CD4-positive, alpha-beta T cell (primary cell): ENCODE measurements at places on chromosomes 7 and 10.

DNA sequence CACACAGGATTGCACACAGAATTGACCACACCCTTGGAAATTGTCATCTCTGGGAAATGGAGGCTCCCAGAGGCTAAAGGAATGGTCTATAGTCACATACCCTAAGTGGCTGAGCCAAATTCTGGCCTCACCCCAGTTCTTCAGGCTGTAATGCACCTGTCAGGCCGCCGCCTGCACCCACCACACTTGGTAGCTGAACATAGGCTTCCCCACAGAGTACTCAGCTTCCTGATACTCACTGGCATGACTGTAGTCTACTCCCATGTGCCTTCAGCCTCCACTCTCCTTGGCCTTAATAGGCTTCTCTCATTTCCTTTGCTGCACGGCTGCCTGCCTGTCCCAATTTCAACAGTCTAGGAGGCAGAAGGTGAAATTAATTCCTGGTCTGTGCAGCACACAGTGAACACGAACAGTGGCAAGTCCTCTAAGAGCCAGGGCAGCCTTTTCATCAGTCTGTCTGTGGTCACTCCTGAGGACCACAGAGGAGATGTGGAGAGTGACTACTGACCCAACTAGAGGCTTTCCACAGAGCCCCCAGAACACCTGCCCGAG, 42.5 kb downstream of the NUDCD3 start:
- DNase-seq: no peak

- DNase-seq: no peak
These were observed at the start of gene KIAA1217 for GRCh38 chr10:24208661-24209431. Gene KIAA1217 (plus strand): TSS chr10:24209138. CDS start chr10:24209194, 56 bp downstream.

- no peak for DNase-seq
These were observed 2.8 kb downstream of the BCAP29 start for GRCh38 chr7:107582875-107583274.

DNA sequence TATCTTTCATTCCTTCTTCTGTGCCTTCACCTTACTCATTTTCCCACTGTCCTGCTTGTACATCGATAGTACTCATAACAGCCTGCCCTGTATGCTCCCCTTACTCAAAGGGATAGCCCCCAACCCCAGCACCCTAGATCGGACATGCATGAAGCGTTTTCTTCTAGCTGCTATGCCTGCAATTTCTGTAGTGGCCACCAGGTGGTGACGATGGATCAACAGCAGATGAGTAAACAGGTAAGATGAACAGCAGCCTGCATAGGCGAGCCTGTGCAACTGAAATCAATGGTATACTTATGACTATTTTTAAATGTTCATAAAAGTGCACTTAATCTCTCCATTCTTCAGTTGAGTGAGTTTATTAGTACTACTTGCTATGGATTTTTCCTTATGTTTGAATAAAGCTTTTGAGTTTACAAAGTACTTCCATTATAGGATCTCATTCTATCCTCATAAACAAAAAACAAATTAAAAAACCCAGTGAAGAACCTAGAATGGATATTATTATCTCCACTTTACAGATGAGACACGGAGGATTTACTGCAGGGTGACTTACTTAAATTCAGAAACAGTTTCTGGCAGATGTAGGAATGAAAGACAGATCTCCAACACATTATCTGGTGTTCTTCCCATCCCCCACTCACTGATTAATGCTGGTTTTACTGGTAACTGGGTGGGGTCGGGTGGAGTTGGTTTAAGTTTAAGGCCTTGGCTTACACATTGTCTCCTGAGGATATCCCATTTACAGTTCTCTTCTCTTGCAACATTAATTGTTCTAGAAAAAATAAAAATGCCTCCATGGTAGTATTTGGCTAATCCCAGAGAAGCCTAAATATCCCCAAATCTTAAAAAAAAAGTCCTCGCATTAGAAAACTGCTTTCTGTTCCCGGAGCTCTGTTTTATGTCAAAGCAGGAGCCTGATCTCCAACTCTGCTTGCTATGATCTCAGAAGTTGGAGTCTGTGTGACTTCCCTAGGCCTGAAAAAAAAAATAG, 222.1 kb downstream of the GLI3 start:
- no peak for DNase-seq

- no peak for DNase-seq
These were observed 530.2 kb upstream of the FZD8 start for GRCh38 chr10:36171953-36172940.

DNA sequence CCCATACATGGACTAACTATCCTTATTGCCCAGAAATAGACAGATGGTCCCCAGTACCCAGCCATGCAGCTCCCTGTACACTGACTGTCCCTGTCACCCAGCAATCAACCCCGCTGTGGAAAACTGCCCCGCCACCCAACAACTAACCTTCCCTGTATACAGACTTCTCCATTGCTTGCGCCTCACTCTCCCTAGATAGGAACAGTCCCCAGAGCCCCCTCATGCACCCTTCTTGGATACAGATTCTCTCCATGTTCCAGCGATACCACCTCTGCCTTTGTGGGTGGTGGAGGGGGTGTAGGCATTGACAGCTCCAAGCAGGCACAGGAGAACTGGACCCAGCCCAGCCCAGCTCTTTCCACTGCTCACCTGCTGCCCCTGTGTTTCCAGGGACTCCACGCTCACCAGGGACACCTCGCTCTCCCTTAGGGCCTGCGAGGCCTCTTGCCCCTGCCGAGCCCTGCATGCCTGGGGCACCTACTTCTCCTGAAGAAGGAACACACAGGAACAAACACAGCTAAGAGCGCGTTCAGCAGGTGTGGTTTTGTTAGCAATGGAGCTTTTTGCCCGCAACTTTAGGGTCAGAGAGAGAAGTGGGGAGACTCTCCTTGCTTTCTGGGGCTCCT, 7.2 kb downstream of the SFTPD start:
- no peak for DNase-seq

DNA sequence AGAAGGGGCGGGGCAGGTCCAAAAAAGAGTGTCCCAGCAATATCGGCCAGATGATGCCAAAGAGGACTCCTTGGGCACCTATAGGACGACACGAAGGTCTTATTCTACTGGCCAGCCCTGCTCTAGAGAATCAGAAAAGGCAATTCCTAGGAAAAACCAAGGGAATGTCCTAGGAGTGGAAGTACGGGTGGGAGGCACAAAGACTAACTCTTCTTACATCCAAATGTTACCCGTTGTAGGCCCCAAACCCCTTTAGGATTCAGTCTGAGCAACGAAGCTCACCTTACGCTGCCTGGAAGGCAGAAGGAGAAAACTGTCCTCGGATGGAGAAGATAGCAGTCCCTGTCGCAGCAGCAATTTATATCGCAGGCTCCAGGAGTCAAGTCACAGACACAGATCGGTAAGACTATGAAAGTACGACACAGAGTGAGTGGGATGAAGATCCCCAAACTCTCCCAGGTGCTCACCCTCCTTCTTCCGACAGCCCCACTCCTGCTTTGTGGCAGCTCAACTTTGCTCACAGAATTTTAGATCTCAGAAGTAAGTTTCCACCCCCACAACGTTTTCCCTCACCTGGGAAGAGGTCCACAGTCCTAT, 558 bp downstream of the TCTN3 start:
- no peak for DNase-seq

DNA sequence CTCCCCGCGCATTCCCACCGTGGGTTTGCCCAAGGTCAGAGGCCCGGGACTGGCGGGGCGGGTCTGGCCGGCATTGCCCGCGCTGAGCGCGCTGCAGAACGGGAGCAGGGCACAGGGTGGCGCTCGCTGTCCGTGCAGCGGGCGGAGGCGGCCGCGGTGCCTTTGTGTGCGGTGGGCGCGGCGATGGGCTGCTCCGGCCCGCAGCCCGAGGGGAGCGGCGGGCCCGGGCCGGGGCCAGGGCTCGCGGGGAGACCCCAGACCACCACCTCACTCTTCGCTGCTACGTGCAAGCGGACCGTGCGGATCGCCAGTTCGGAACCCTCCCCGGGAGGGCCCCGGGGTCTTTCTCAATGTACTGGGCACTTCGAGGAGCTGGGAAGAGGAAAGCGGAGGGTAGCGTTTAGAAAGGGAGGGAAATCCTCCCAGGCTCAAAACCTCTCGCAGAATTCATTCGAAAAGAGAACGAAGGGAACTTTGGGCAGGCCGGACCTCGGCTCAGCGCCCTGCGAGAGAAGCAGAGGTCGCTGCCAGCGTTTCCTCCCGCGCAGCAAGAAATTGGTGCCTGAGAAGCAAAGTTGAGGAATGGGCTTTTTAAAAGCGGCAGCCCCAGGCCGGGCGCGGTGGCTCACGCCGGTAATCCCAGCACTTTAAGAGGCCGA, 8.5 kb downstream of the SP8 start:
- DNase-seq: no peak

DNA sequence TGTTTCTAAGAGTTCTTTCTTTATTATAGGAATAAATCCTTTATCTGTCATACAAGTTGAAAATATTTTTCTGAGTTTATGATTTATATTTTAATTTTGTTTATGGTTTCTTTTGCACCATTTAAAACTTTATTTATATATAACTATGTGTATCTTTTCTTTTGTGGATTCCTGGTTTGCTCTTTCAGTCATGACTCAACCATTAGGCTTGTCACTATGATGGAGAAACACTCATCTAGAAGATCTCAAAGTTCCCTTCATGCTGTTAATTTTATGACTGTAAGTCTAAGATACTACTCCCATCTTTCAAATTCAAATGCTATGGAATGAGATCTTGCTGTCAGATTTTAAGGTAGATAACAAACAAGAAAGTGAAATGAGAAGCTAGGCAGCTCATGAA, 199.5 kb downstream of the INHBA start:
- DNase-seq: no peak
